Stimulated activated CD4-positive, alpha-beta T cell treated with anti-CD3 and anti-CD28 coated beads, Interleukin-2, amount 100 ng/mL, for 4 hours (primary cell): ENCODE measurements at places on chromosomes 2 and 18.

- no peak for DNase-seq
These were observed 656.0 kb upstream of the SALL3 start for GRCh38 chr18:78323453-78324197.

- no peak for DNase-seq
These were observed 147.0 kb upstream of the OSR1 start for GRCh38 chr2:19505199-19506136.

- DNase-seq, result no peak
These were observed 15.3 kb upstream of the PLB1 start for GRCh38 chr2:28480403-28481049.

- DNase-seq, result no peak
These were observed 17.3 kb downstream of the C2orf76 start for GRCh38 chr2:119349289-119349688.

DNA sequence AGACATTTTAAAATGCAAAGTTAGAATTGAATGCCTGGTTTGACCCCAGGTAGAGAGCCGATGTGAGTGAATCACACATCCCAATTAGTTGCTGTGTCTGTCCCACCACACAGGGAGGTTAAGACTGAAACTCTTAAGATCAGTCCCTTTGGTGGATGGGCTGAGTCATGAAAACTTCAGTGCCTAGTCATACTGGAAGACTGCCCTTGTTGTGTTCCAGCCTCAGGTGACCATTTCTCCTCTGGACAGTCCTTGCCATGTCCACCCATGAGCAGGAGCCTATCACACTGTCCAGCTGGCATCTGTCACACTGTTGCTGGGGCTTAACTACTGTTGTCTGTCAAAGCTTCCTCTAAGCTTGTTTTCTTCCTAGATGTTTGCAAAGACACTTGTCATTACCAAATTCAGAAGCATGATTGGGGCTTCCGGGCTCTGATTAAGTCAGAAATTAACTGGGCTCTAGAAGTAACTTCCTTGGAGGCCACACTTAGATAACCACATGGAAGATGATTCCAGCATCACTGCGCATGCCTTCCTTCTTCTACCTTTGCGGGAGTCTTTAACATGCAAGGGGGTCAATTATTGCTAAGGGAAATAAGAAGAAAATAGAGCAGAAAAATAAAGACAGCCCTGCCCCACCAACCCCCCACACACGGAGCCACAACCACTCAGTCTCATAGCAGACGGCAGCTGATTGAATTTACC, 21.3 kb downstream of the CYRIA start:
- no peak for DNase-seq

DNA sequence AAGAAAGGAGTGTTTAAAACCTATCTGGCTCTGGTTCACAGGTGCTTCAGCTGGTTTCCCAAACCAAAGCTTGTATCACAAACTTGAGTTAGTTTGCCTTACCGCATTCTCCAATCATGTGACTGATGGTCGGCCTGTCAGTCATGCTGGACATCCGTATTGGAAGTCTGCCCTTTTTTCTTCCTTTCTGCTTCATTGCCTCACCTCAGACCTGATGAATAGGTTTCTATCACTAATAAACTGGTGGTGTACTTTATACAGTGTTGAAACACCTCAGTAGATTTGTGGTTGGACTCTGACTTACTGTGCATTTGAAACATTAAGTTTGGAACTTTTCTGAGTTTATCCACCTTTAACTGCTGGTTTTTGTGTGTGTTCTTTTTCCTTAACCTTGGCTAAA, 84.1 kb downstream of the R3HDM1 start:
- no peak for DNase-seq

GRCh38 chr2:65500310-65501040, 68.1 kb upstream of the SPRED2 start:
- DNase-seq, result no peak

DNA sequence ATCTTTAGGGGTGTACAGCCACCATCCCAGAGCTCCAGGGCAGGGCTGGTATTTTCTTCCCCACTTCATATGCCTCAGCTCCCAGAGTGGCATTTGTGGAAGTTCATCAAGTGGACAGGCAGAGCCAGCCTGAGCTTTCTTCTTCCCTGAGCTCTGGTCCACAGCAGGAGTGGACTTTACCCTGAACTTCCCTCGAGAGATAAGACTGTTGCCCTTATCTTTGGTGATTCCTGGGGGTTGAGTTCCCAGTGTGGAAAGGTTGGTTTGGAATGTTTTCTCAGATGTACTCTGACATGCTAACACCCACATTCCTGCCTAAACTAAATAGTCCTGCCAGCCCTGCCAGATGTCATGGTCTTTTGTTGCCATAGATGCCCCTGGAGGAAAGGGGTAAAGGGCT, 62.0 kb upstream of the LGALSL start:
- DNase-seq, result no peak

DNA sequence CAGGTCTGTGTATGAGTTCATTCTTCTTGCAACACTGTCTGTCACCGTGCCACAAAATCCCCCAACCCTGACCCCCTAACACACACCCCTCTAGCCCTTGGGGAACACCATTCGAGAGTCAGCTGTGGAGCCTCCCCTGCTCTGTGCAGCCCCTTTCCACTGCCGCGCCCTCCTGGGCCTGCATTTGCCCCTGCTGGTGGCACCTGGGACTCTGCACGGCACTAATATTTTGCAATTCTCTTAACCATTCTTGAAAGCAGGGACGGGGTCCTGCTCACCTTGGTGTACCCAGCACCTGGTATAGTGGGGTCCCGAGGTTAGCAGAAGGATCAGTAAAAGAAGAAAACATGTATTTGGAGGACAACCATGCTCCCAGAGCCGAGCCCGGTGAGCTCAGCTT, 124.0 kb downstream of the HDAC4 start:
- DNase-seq, result no peak

DNA sequence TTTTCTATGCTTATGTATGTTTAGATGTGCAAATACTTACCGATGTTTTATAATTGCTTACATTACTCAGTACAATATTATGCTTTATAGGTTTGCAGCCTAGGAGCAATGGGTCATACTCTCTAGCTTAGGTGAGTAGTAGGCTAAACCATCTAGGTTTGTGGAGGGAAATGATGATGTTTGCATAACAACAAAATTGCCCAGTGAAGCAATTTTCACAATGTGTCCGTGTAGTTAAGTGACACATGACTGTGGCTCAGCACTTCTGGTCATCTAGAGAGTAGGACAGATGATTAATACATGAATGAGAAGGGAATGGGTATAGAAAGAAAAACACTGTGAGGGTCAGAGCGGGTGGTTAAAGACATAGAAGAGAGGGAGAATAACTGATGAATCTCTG, 2116.2 kb upstream of the PIK3C3 start:
- no peak for DNase-seq

DNA sequence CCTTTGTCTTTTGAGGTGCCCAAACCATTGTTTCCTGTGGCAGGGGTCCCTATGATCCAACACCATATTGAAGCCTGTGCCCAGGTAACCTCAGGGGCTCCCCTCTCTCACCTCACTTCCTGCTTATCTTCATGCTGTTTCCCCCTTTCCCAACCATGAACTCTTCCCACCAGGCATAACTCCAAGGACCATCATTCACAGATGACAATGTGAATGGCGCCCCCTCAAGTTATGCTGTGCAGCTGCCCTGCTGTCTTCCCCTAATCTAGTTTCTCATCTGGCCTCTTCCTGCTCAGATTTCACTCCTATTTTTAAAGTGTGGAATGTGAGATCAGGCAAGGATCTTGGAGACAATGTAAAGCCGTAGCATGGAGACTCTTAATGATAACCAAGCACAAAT, 1.4 kb downstream of the GMPPA start:
- no peak for DNase-seq

- DNase-seq, result no peak
These were observed 58.5 kb downstream of the ADD2 start for GRCh38 chr2:70709275-70710037.

DNA sequence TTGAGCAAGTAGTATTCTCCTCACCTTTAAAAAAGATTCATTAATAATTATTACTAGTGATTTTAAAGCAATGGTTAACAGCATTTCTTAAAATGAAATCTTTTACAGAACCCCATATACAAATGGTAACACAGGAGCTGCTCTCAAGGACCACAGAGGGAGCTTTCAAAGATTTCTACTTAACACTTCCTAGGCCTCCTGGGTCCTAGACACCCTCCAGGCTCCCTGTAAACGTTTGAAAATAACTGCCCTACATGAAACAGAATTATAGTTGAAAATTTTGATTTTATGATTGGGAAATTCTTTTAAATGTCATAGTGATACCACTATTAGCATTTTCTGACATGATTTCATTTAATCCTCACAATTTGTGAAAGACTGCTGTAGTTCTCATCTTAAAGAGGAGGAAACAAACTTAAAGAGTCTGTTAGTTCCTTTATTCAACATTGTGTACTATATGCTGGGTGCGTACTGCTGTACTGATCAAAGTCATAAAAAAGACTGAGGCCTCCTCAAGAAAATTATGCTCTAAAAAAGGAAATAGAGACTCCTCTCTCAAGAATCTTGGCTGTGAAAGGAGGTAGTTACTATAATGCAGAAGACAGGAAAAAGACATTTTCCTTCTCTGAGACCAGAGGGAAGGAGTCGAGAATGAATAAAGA, 10.6 kb downstream of the CUL3 start:
- DNase-seq, result no peak
